ENCODE measurements at places on chromosomes 1 and 21.

- no peak for DNase-seq
Observed at GRCh38 chr1:153760440-153760839, 14.8 kb upstream of the SLC27A3 start.

- no peak for DNase-seq
Observed at GRCh38 chr1:210586771-210587170, 258.1 kb downstream of the HHAT start.

DNA sequence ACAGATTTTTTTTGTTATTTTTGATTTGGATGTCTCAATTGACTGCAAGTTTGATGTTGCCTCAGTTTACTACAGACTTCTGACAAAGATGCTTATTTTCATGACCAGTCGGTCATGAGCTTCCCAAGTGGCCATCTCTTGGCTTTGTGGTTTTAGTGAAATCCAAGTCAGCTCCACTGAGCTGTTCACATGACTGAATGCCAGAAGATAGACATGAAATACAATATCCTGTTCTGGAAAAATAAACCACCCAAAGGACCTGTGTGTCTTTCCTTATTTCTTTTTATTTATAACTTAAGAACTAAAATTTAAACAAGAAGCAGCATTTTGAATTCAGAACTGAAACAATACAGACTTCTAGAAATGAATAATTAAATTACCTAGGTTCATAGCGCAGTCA, 89.3 kb downstream of the HMCN1 start:
- no peak for DNase-seq

- no peak for DNase-seq
Observed at GRCh38 chr1:223479718-223480425, 86.7 kb downstream of the CCDC185 start.

DNA sequence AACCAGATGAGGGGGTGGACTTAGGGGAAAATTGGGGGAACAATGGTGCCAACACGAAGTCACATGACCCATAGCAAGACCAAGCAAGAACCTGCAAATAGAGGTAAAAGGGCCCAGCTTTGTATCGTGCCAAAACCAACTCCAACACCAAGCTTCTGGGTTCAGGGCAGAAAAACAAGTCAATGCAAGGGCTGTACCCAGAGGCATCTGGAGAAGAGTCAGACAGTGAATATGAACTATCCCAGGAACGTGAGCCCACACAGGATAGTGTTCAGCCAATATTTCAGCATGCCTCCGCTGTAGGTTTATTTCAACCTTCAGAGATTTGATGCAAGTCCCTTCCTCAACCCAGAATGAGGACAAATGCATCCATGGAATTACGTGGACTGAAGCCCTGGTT, 15.0 kb upstream of the ZMYM6 start:
- no peak for DNase-seq

DNA sequence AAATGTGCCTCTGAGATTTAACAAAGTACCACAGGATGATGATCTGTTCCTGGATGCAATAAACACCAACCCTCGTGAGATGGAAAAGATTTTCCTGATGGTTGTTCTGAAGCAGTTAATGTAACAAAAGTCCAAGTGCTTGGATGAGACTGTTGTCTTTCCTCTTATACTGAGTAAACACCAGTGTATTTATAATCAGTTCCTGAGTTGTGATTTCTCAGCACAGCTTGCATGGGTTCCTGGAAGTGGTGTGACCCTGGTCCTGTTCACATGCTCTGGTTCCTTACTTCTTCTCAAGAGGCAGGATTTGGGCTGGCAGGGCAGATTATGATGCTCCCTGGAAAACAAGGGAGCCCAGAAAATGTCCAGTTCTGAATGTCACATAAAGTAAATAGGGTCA, 208.2 kb upstream of the USP24 start:
- DNase-seq = no peak

Data from activated CD4-positive, alpha-beta T cell treated with anti-CD3 and anti-CD28 coated beads for 24 hours (primary cell).